ENCODE measurements at places on chromosomes 16 and 17.

GRCh38 chr16:68779891-68780290 lies 42.8 kb downstream of the CDH1 start:
- DNase-seq = no peak

GRCh38 chr16:73071131-73071940 lies 23.4 kb upstream of the ZFHX3 start:
- no peak for DNase-seq

GRCh38 chr16:84321932-84322331 lies 27.3 kb downstream of the WFDC1 start:
- no peak for DNase-seq

DNA sequence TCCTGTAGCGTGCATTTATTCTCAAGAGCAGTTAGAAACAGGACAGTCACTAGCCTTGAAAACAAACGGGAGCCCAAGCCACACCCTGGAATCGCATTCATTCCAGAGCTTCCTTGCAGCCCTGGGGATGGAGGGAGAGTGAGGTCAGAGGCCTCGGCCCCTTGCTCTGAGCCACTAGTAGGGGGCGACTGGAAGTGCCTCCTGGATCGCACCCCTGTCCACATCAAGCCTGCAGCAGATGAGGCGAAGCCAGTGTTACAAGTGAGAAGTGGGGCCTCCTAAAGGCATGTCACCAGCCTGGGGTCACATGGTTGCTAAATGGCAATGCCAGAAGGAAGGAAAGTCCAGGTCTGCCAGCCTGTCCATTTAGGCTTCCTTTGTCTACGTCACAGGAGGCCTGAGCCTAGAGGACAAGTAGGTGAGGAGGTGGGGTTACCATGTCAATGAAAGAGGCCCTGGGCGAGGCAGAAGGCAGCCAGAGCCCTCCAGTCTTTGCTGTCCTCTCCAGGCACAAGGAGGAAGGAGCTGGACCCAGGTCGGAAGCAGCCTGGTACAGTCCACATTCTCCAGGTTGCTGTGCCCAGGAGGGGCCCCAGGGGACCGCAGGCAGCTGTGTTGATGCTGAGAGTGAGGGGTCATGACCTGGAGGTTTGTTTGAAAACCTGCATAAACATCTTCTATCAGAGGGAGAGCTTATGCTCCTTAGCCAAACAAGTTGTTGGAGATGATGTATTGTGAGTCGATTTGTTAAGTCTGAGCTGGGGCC lies 3.0 kb upstream of the RCVRN start:
- DNase-seq = no peak
